ENCODE measurements at places on chromosomes 2 and 18.

DNA sequence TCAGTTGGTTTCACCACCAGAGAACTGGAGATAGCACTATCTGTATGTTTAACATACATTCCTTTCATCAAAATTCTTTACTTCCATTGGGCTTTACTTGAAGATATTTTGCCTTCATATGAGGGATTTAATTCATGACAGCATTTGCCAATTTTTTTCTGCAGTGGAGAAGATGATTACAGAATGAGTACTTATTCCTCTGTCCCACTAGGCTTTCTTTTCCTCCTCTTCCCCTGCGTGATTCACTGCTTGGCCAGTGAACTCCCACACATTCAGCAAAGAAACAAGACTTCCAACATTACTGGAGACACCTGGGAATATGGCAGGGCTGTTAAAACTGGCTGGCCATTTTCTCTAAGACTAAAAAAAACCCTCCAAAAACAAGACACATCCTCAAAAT, 425.8 kb upstream of the KCNH7 start:
- no peak for DNase-seq

- DNase-seq = no peak
Measured at GRCh38 chr2:54760310-54760709, 36.8 kb downstream of the EML6 start.

DNA sequence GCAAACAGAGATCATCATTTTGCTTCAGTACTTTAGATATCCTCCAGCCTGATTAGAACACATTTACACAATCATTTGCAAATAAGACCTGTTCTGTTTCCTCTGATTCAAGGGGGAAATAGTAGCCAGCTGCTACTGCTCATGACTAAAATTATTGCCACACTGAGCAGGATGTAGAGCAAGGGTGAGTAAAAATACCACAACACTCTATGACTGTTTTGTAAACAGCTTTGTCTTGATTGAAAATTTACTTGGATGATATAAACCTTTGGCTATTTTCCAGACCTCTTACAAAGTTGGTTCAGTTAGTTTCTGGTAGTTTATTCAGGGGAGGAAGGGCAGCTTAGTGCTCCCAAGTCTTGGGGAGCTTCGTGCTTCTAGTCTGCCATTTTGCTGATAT, 286.4 kb upstream of the CNTNAP5 start:
- DNase-seq = no peak

- DNase-seq = peak; percentile 14
Measured at GRCh38 chr2:182240862-182241371, 185.9 kb downstream of the PDE1A start.

GRCh38 chr2:239673641-239674040, 272.8 kb upstream of the HDAC4 start:
- no peak for DNase-seq

- no peak for DNase-seq
Measured at GRCh38 chr2:5482929-5483331, 209.3 kb upstream of the SOX11 start.

DNA sequence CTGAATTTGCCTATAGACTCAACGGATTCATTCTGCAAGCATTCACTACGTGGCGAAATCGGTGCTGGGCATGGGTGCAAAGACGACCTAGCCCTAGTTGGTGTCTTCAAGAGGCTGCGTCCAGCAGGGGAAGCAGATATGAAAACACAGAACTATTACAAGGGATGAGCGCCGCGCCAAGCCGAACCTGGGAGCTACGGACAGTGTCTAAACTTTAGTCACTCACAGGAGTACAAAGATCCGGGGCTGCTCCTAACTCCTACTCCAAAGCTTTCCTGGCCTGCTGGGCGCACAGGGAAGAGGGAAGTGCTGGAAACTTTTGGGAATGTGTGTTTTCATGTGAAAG, 732 bp upstream of the ANXA4 start:
- peak; percentile 64 for DNase-seq

DNA sequence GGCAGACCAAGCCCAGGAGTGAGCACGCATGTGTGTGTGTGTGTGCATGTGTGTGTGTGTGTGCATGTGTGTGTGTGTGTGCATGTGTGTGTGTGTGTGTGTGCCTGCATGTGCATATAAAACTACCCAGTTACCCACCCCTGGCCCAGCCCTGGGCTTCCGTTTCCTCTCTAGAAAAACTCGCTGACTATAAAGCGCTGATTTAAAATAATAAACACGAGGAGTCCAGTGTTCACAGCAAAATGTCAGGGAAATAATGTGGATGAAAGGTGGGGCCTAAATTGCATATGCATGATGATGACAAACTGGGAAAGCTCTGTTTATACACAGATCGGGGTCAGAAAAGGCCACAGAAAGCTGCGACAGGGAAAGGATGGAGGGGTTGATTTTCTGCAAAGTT, 7.5 kb downstream of the ADCY3 start:
- DNase-seq = no peak

GRCh38 chr2:156944871-156945270, 312.6 kb upstream of the GALNT5 start:
- DNase-seq = no peak

GRCh38 chr2:159706385-159706980, 5.8 kb upstream of the MARCHF7 start:
- no peak for DNase-seq

GRCh38 chr18:79260510-79260909, 135.2 kb upstream of the NFATC1 start:
- no peak for DNase-seq

DNA sequence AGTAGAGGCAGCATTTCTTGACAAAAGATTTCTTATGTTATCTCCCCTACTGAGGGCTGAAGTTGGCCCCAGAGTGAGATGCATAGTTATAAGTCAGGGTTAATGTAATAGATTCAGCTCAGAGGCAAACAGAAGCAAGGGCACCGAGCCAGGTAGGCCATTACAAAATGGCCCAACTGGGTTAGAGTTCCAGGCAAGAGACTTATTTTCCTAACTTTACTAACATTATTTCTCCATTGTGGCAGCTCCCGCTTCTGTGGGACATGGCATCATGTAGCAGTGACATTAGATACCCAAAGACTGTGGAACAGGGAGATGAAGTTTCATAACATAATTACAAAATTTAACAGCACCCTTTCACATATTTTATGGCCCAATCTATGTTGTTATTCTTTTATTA, 27.1 kb downstream of the TSPYL6 start:
- peak; percentile 38 for DNase-seq

DNA sequence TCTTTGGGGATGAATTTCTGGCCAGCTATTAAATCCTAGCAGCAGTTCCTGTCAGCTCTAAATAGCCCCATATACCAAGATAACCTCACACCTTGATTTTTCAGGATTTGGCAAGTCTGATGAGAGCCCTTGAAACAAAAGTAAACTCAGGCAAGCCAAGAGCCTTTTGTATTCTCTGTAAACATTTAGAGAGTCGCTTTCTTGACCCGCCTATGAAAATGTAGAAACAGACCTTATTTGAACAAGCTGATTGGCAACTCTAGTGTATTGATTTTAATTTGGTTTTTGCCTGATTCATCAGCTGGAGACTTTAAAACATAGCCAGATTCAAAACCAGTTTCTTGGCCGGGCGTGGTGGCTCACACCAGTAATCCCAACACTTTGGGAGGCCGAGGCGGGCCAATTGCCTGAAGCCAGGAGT, 43.4 kb downstream of the CABLES1 start:
- DNase-seq = no peak

Measured in SK-N-SH (cell line).